Activated CD8-positive, alpha-beta memory T cell treated with anti-CD3 and anti-CD28 coated beads, Interleukin-2, amount 10 ng/mL, durations not matched to agents 7 days and 5 days (primary cell): ENCODE measurements at places on chromosomes 1 and 21. TPM values are rescaled to one million over a fixed set of nuclear protein-coding genes. Genes with fewer than 3 reads are reported as not detected.

GRCh38 chr1:193458628-193459027 is 272.2 kb upstream of the B3GALT2 start:
- peak overlapping the region; percentile 30 for H3K4me3 ChIP-seq
- no peaks in the 10 kb centered on the region for H3K27me3 ChIP-seq
- H3K4me1 ChIP-seq: peaks cover 33% of the 10 kb centered on the region

Gene IL22RA1
- not detected for total RNA-seq

Gene FAM110D
- not detected for total RNA-seq

Gene ANKRD35
- 1.4 TPM for total RNA-seq

DNA sequence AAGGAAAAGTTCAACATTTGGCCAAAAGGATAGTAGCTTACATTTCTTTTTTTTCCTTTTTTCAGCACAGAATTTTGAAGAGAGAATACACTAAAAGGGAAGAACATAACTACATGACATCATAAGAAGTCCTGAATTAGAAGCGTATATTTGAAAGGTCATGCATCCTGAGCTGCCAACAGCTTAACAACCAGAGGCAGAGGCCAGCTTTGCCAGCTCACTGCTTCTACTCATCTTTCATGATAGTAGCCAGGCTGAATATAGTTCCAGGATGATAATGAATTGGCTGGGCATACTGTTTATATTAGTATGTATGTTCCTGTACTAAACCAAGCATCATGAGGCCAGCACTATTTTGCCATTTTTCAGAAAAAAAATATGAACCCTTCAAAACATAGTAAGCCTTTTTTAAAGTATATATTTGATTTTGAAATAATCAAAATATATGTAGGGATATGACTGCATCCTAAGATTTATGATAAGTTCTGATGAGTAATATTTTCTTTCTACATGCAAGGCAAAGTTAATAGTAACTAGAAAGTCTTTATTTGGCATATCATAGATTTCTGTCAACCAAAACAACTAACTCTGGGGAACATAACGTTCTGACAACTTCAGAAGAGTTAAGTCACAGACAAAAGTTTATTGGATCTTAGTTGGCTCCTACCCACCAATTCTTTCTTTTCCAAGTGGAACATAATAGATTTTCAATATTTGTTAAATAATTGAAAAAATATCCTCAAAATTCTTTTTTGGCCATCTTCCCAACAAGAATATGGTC is 123.2 kb downstream of the DPYD start:
- no peak overlapping the region for H3K4me3 ChIP-seq
- no peak for DNase-seq
- peaks cover 1% of the 10 kb centered on the region for H3K4me1 ChIP-seq

Gene LCE3B
- total RNA-seq: not detected

Gene HHIPL2
- 0.12 TPM for total RNA-seq

DNA sequence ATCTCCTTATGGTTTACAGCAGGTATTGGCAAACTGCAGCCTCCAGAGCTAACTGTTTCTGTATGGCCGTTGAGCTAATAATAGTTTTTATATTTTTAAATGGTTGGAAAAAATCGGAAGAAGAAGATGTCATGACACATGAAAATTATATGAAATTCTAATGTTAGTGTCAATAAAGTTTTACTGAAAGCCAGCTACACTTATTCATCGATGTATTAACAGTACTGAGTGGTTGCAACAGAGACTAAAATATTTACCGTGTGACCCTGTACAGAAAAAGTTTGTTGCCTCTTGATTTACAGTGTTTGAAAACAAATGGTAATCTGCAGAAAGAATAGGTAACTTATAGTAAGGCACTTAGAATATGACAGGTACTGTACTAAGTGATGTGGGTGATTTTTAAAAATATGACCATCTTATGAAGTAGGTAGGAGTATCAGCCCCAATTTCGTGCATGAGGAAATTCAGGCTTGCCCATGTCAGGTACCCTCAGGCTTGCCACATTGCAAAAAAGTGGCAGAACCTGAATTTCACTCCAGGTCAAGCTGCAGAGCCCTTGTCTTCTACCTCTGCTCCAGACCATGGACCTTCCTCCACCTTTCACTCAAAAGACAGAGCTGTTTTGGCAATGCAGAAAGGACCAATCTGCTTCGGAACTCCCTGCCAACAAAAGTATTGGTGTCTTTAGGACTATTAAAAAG is 311.9 kb upstream of the RUNX1 start:
- no peaks in the 10 kb centered on the region for H3K36me3 ChIP-seq
- H3K4me1 ChIP-seq: peaks cover 13% of the 10 kb centered on the region
- H3K27me3 ChIP-seq: peaks cover 2% of the 10 kb centered on the region
- DNase-seq: no peak

DNA sequence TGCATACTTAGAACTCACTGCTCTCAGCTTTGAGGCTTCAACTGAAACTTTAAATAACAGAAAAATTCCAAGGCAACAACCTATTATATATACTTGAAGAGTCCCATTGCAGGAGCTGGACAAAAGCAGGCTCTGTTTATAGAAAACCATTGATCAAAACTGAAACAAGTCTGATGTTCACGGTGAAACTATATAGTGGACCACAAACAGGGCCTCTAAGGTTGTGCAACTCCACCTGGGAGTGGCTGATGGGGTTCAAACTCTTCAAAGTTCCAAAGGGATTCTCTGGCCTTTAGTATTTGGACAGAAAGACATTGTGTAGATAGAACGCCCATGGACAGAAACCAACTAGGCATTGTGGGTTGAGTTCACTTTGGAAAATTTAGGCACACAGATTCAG is 140.3 kb downstream of the ZC3H11B start:
- DNase-seq: no peak
- H3K27me3 ChIP-seq: no peaks in the 10 kb centered on the region
- no peaks in the 10 kb centered on the region for H3K36me3 ChIP-seq

Gene GBP7
- 0.28 TPM for total RNA-seq

DNA sequence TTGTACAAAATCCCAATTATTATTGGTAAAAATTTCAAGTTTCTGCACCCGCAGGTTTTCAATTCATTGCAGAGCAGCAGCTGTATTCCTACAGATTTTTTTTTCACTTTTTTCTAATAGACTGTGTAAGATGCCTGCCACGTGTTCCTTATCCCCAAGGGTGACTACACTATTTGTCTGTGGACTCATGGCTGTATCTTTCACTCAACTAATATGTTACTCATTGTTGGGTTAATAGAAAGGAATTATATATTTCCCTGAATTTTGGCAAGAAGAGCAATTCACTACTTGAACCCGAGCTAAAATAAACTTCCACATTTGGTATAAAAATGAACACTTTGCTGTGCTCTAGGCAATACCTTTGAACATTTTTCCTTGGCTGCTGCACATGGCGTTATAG is 158.7 kb downstream of the NCAM2 start:
- H3K27me3 ChIP-seq: no peaks in the 10 kb centered on the region
- no peak overlapping the region for H3K27ac ChIP-seq
- H3K4me1 ChIP-seq: no peaks in the 10 kb centered on the region
- no peaks in the 10 kb centered on the region for H3K36me3 ChIP-seq
